ENCODE measurements at places on chromosomes 7 and 10. TPM values are rescaled to one million over a fixed set of nuclear protein-coding genes. Genes with fewer than 3 reads are reported as not detected.

GRCh38 chr7:47253650-47254080 lies 328.2 kb downstream of the TNS3 start:
- no peaks in the 10 kb centered on the region for H3K27me3 ChIP-seq
- no peaks in the 10 kb centered on the region for H3K4me1 ChIP-seq
- H3K27ac ChIP-seq = no peak overlapping the region
- DNase-seq = no peak

- no peak for DNase-seq
- H3K4me3 ChIP-seq = no peak overlapping the region
These were observed 131.2 kb upstream of the MKI67 start for GRCh38 chr10:128257428-128257827.

DNA sequence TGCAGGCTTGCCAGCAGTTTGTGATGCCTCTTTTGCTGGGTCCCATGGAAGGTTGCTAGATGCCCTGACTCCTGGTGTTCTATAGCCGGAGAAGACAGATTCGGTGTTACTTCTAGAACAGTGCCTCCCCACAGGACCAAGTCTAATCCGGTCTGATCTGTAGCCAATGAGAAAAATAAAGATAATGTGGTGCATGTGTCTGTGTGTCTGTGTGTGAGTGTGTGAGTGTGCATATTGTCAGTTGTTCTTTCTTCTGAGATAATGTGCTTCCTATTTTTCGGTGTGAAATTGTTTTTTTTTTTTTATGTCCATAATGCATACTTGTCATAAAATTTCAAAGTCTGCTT lies 29.7 kb upstream of the ZNRF2 start:
- no peak for DNase-seq
- H3K27ac ChIP-seq = no peak overlapping the region
- H3K36me3 ChIP-seq = no peaks in the 10 kb centered on the region
- no peak overlapping the region for H3K4me3 ChIP-seq

DNA sequence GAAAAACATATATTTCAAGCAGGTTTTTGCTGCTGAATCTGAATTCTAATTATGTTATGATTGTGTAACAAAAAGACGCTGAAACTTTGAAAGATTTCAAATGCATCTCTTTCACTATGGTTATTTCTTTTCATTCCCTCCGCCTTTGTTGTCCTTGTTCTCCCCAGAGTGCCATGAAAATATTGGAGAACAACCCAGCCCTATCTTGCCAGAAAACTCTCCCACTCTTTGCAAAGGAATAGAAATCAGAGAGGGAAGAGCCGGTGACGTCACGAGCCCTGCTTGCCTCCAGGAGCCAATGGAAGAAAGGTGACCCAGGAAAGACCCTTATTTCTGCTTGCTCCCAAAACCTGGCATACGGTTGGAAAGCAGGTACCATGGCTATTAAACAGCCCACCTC lies 3.4 kb downstream of the GFRA1 start:
- no peaks in the 10 kb centered on the region for H3K27me3 ChIP-seq
- no peaks in the 10 kb centered on the region for H3K36me3 ChIP-seq
- no peak for DNase-seq
- no peak overlapping the region for H3K27ac ChIP-seq

GRCh38 chr10:119525116-119525515 lies 17.4 kb downstream of the RGS10 start:
- H3K4me1 ChIP-seq = no peaks in the 10 kb centered on the region
- H3K36me3 ChIP-seq = peaks cover 11% of the 10 kb centered on the region
- H3K27ac ChIP-seq = no peak overlapping the region
- no peak overlapping the region for H3K4me3 ChIP-seq

DNA sequence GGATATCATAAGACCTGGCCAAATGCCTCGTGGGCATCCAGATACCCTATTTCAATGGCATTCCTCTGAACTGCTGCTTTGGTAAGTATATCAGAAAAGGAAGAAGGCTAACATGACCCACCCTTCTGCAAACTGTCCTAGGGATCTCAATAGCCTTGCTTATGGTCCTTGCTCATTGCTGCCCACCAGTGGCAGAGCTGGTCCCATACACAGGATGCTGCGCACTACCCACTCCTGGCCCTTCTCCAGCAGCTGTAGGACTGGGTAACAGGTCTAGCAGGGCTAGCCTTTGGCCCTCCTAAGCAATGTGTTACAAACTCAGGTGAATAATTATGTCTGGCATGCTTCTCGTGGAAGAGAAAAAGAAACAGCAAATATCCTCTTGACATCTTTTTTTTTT lies 72.5 kb downstream of the C10orf90 start:
- DNase-seq = peak; percentile 73
- no peak overlapping the region for H3K4me3 ChIP-seq
- no peaks in the 10 kb centered on the region for H3K27me3 ChIP-seq
- H3K36me3 ChIP-seq = no peaks in the 10 kb centered on the region
- no peak overlapping the region for H3K27ac ChIP-seq

- H3K36me3 ChIP-seq = no peaks in the 10 kb centered on the region
- H3K4me1 ChIP-seq = no peaks in the 10 kb centered on the region
- DNase-seq = no peak
- no peak overlapping the region for H3K27ac ChIP-seq
- H3K4me3 ChIP-seq = no peak overlapping the region
These were observed 55.5 kb upstream of the LOXL4 start for GRCh38 chr10:98323221-98324164.

DNA sequence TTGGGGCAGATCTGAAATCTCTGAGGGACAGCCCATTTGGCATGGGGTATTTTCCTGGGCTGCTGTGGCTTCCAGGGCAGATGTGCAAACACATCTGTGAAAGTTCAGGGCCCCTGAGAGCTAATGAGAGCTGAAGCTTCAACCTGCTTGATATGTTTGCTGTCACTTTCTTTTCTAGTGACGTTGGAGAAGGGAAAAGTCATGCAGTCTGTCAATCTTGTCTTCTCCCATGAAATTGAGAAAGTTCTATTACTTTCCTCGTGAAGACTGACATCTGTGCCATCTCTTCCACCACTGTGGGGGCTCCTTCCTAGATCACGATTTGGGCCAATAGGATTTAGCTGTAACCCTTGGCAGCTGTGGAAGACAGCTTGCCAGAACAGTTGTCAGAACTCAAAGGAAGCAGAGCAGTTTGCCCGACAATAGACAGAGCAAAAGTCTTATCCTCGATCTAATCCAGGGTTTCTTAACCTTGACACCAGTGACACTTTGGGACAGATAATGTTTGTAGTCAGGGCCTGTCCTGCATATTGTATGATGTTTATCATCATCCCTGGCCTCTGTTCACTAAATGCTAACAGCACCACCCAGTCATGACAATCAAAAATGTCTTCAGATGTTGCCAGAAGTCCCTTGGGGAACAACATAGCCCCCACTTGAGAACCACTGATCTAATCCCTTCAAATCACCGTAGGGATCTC lies 586.5 kb downstream of the LRMDA start:
- H3K4me1 ChIP-seq = no peaks in the 10 kb centered on the region
- H3K27ac ChIP-seq = no peak overlapping the region
- no peaks in the 10 kb centered on the region for H3K36me3 ChIP-seq
- DNase-seq = no peak
- H3K27me3 ChIP-seq = no peaks in the 10 kb centered on the region
- no peak overlapping the region for H3K4me3 ChIP-seq

GRCh38 chr10:662223-662605 lies 27.3 kb downstream of the DIP2C start:
- no peaks in the 10 kb centered on the region for H3K36me3 ChIP-seq
- no peak overlapping the region for H3K4me3 ChIP-seq
- DNase-seq = no peak
- no peaks in the 10 kb centered on the region for H3K4me1 ChIP-seq

GRCh38 chr7:156064971-156065386 lies 252.7 kb upstream of the SHH start:
- H3K27me3 ChIP-seq = no peaks in the 10 kb centered on the region
- no peak overlapping the region for H3K4me3 ChIP-seq
- no peaks in the 10 kb centered on the region for H3K36me3 ChIP-seq
- DNase-seq = peak; percentile 4
- H3K27ac ChIP-seq = no peak overlapping the region

GRCh38 chr10:94274142-94274787 lies 88.5 kb downstream of the NOC3L start:
- H3K27ac ChIP-seq = no peak overlapping the region
- no peaks in the 10 kb centered on the region for H3K27me3 ChIP-seq
- DNase-seq = no peak

GRCh38 chr7:48296966-48297365 lies 125.7 kb downstream of the ABCA13 start:
- no peak overlapping the region for H3K27ac ChIP-seq
- H3K27me3 ChIP-seq = no peaks in the 10 kb centered on the region
- H3K36me3 ChIP-seq = no peaks in the 10 kb centered on the region
- DNase-seq = no peak
- no peak overlapping the region for H3K4me3 ChIP-seq

MAPK8 gene
- 6.7 TPM for total RNA-seq

LRRD1 gene
- total RNA-seq = not detected

DNA sequence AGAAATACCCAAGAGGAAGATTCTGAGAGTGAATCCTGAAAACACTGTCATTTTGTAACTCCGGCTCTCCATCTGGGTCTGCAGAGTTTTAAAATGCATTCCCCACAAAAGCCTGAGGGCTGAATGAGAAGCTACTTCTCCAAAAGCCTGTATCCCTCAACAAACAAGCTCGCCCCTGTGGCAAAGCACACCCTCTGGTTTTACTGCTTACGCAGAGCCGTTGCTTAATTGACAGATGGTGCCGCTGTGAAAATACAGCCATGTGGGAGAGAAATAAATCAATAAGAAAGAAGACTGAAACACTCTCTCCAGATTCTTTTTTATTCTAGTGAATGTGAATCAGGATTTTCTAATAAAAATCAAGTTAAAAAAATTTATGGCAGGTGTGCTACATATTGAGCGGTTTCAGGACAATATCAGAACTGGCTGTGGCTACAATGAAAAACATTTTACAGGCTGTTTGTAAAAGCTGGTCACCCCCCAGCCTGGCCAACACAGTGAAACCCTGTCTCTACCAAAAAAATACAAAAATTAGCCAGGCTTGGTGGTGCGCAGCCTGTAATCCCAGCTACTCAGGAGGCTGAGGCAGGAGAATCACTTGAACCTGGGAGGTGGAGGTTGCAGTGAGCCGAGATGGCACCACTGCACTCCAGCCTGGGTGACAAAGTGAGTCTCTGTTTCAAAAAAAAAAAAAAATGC lies 32.5 kb downstream of the C7orf33 start:
- no peak overlapping the region for H3K27ac ChIP-seq
- DNase-seq = no peak
- H3K36me3 ChIP-seq = no peaks in the 10 kb centered on the region
- H3K27me3 ChIP-seq = no peaks in the 10 kb centered on the region
- H3K4me1 ChIP-seq = no peaks in the 10 kb centered on the region

SPDYE1 gene
- total RNA-seq = not detected

DNA sequence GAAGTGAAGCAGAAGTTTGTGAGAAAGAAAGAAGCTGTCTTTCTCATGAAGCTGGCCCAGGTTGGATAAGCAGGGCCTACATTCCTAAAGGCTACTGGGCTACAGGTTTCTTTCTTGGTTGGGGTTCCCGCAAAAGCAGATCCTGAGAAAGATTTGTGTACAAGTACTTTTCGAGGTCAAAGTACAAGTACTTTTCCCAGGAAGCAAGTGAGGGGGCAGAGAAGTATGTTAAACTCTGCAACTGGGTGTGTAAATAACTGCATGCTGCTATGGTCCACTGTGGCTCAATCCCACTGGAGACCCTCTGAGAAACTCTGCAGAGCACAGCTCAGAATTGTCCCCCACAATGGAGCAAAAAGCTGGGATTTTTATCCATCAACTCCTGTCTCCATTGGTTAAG lies 28.7 kb downstream of the LSM5 start:
- H3K4me3 ChIP-seq = no peak overlapping the region
- no peaks in the 10 kb centered on the region for H3K36me3 ChIP-seq
- H3K27ac ChIP-seq = no peak overlapping the region
- H3K4me1 ChIP-seq = no peaks in the 10 kb centered on the region

DNA sequence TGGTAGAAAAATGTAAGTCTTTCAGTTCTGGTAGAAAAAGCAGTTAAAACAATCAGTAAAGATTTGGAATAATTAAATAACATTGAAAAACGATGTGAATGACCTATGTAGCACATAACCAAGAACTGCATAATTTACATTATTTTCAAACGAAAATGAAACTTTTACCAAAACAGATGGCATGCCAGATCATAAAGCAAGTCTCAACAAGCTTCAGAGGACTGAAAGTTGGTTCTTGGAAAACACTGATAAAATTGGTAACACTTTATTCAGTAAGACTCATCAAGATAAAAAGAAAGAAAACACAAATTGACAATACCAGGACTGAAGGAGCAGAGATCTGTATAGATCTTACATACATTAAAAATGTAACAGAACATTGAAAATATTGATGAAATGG lies 92.8 kb downstream of the VIPR2 start:
- H3K27ac ChIP-seq = no peak overlapping the region
- no peak overlapping the region for H3K4me3 ChIP-seq
- no peaks in the 10 kb centered on the region for H3K27me3 ChIP-seq
- H3K4me1 ChIP-seq = peaks cover 7% of the 10 kb centered on the region

SUV39H2 gene
- 23.8 TPM for total RNA-seq

GRCh38 chr7:127865466-127865865 lies 165.8 kb downstream of the LRRC4 start:
- peaks cover 25% of the 10 kb centered on the region for H3K4me1 ChIP-seq
- no peaks in the 10 kb centered on the region for H3K36me3 ChIP-seq
- H3K27ac ChIP-seq = no peak overlapping the region
- no peaks in the 10 kb centered on the region for H3K27me3 ChIP-seq
- DNase-seq = no peak

DNA sequence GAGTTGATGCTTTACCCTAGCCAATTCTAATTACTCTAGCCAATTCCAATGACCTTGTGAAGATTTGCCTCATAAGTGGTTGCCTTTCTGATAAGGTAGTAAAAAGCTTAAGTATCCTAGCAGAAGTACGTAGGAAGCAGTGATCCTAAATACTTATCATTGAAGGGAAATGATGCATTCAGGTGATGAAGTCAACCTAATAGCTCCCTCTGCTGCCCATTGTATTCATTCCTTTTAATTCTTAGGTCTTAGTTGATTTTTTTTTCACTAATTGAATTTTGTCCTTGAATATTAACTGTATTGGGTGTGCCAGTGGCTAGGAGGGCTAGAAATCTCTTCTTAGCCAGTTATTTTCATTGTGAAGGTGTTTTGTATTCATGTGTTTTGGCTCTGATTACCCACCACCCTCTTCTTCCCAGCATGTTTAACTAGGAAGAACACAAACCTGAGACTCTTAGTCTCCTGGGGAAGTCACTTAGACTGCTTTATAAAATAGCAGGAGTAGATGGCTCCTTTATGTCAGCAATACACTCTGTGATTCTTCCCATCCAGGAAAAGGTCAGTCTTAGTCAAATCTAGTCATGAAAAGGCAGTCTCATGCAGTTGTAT lies 46.3 kb downstream of the PLEKHA8 start:
- peaks cover 26% of the 10 kb centered on the region for H3K36me3 ChIP-seq
- peak; percentile 81 for DNase-seq
- H3K4me1 ChIP-seq = peaks cover 33% of the 10 kb centered on the region

- peaks cover 4% of the 10 kb centered on the region for H3K4me1 ChIP-seq
- H3K36me3 ChIP-seq = no peaks in the 10 kb centered on the region
- no peak overlapping the region for H3K4me3 ChIP-seq
- DNase-seq = no peak
- H3K27ac ChIP-seq = no peak overlapping the region
These were observed 17.1 kb upstream of the BHLHA15 start for GRCh38 chr7:98194186-98194585.

- H3K4me3 ChIP-seq = no peak overlapping the region
- no peaks in the 10 kb centered on the region for H3K27me3 ChIP-seq
- peak; percentile 66 for DNase-seq
- H3K4me1 ChIP-seq = peaks cover 8% of the 10 kb centered on the region
These were observed 23.5 kb upstream of the EIF5AL1 start for GRCh38 chr10:79488870-79489269.

- H3K36me3 ChIP-seq = no peaks in the 10 kb centered on the region
- no peaks in the 10 kb centered on the region for H3K4me1 ChIP-seq
- DNase-seq = no peak
- H3K27ac ChIP-seq = no peak overlapping the region
These were observed 18.6 kb downstream of the OGDHL start for GRCh38 chr10:49743464-49744075.
